Hematopoietic multipotent progenitor cell treated with erythropoietin and hydrocortisone succinate and interleukin-3 and kit ligand, for 6 days (in vitro differentiated cells): ENCODE measurements at places on chromosomes 7 and 10.

DNA sequence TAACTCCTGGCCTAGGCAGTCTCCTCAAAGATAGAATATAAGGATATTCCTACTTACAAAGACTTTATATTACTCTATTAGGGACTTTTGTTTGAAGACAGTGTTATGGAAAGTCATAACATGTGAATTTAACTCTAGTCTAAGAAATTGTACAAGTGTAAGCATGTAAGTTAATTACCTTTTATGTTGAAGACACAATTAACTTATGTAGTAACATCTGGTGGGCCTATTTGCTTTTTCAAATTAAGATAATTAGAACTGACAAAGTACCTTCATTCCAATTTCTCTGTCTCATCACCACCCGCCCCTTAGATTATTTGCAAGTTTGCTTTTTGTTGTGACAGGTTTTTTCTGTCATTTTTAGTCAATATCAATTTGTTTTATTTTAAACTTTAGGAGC lies 126.0 kb upstream of the THSD7A start:
- no peak for DNase-seq

DNA sequence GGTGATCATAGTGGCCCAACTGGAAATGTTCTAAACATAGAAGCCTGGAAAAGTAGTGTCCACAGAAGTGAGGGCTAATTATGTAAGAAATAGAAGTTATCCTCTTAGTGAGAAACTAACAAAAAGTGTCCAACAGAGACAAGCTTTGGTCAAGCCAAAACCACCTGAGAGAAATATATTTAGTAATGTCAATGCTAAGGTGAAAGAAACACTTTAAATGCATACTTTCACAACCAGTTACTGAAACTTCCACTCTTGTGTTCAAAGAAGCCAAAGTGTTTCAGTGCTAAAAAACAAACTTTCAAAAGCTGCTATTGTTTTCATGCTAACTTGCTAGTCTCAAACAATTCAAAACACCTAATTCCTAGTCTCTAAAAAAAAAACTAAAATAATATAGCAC lies 18.1 kb downstream of the RAB11FIP2 start:
- no peak for DNase-seq

DNA sequence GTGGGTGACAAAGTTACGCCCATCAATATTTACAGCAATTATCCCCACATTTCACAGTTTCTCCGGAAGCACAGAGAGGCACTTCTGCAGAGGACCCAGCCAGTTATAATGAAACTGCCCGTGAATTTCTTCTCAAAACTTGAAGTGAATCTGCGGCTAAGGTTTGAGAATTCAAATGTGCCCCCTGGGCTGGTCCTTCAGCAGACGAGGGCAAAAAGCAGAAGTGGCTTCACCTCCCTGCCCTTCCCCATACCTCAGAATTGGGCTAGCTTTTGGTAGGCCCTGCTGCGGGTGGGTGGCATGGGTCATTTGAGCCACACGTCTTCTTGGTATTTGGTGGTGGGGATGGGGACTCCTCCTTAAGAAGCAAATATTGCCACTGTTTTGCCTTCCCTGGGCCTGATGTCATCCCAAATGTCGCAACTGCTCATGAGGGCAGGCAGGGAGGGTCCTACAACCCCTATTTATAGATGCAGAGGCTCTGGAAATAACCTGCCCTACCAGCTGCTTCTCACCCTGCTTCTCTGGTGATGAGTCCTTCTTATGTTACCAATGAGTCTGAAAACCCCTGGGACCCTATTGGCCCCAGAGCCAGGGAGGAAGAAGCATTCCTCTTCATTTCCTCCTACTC lies 16.6 kb upstream of the WDFY4 start:
- DNase-seq: no peak

DNA sequence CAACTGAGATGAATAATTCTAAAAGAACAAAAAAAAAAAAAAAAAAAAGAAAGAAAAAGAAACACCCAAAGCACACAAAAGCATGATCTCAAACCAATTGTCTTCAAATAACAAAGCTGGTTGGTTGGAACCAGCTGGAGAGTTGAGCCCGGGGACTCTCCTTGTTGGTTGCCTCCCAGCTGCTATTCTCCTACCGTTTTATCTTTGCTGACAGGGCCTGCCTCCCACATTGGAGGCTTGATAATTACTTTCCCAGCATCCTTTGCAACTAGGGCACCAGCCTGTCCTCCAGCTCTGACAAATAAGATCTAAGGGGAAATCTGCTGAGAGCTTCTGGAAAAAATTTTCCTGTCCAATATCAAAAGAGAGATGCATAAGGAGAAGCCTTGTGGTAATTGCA lies 6.8 kb downstream of the PON1 start:
- DNase-seq: peak; percentile 35

GRCh38 chr7:135152442-135152841 lies 4.6 kb downstream of the TMEM140 start:
- no peak for DNase-seq

DNA sequence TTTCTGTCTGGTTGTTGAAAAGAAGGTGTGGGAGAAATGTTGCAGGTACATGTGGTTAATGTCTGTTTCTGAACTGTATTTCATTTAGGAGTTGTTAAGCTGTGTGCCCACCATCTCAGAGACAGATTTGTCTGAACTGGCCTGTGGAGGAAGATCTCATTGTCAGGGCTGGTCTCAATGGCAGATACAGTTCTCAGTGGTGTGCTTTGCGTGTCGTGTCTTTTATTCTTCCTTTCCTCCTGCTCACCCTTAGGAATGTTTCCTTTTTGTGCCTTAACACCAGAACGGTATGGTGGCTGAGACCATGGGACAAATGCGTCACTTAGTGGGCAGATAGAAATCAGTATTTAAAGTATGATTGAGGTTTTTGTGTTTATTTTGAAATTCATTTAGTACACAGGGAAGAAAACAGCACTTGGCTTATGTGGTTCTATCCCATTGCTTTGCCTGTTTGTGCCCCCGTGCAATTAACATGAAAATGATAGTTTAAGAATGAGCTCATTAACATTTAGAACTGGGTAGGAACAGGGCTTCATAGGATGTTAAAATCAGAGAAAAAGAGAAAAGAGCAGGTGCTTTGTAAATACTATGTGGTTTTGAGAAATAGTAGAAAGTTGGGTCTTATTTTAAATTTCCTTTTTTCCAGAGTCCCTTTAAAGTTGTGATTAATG lies 112.6 kb downstream of the AUTS2 start:
- DNase-seq: no peak

DNA sequence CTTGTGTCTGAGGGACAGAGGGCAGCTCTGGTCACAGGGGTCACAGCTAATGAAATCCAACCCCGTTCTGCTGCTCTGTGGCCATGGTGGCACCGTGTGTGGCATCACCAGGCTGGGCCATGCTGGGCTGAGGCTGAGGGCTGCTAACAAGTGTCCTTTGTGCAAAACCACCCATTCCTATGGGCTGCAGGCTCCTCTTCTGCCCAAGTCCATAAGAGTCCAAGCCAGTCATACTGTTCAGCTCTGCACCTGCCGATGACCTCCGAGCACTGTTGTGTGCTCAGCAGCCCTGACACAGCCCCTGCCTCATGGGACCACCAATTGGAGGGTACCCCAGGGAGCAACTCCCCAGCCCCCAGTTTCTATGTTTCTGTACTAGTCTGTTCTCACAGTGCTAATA lies 133.1 kb downstream of the WDR11 start:
- no peak for DNase-seq

- peak; percentile 82 for DNase-seq
These were observed at the start of gene ASAH2B for GRCh38 chr10:50739618-50740292. TSS of gene ASAH2B (plus strand) at chr10:50739936. CDS start at chr10:50745131, 5,195 bp downstream.

DNA sequence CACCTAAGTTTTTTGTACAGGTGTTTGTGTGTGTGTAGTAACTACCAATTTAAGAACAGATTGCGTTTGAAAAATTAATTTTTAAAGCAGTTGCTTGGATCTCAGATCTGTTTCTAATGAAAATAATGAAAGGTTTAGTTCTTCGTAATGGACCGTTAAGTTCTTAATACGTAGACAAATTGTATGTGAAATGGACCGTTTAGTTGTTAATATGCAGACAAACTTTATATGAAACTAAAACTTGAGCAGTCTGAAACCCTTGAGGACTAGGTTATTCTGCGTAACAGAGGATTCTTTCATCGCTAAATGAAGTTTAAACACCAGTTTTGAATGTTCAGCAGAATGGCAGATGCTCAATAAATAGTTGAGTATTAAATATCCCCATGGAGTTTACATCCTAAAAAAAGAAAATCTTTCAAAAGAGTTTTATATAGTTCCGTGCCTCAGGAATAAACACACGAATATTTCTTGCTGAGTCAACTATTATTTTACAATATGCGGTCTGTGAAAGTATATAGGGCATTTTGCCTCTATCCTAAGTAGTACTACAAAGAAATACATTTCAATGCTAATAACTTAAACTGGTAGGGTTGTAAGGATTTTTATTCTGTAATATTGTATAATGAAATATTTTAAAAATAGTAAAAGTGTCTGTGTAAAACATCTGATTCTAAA lies 1.2 kb downstream of the DBF4 start:
- peak; percentile 13 for DNase-seq

GRCh38 chr7:150368884-150369747 lies 494 bp downstream of the REPIN1 start:
- peak; percentile 78 for DNase-seq

- DNase-seq: no peak
These were observed 145.7 kb upstream of the FERD3L start for GRCh38 chr7:19290968-19291367.

DNA sequence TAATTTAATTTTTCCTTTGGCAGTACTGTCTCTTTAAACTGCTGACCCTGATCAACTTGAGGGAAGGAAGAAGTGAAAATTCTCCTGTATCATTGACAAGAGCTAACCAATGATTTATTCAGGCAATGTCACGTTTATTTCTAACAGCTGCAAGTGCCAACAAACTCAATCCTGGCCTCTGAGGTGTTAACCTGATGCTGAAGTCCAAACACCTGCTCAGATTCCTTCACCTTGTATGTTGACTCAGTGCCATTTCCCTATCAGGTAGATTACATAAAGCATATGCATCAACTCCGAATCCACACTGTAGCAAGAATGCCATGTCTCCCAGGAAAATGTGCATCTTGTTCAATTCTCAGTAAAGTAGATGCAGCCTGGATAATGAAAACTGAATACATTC lies 820.0 kb downstream of the XPNPEP1 start:
- DNase-seq: no peak

- DNase-seq: no peak
These were observed 310.5 kb upstream of the DGKB start for GRCh38 chr7:15213093-15213492.

DNA sequence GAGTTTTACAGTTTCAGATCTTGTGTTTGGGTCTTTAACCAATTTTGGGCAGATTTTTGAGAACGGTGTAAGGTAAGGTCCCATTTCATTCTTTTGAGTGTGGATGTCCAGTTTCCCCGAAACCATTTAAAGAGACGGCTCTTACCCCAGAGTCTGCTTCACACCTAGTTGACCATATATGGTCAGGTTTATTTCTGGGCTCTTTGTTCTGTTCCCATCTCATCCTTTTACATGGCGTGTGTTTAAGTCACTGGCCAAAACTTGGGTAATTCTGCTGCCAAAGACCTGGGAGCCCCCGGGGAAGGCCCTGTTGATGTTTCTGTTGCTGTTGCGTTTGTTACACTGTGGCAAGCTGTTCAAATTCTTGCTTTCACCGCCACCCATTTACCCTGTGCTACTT lies 120.1 kb downstream of the PTPRN2 start:
- no peak for DNase-seq

GRCh38 chr10:113947184-113948041 lies 93.0 kb downstream of the NHLRC2 start:
- peak; percentile 93 for DNase-seq

- no peak for DNase-seq
These were observed 87.0 kb upstream of the IGFBP3 start for GRCh38 chr7:46007990-46008643.

GRCh38 chr10:70479165-70479581 lies 606 bp downstream of the PALD1 start:
- no peak for DNase-seq

- DNase-seq: peak; percentile 30
These were observed 1.0 kb downstream of the OSBPL3 start for GRCh38 chr7:24978843-24979469.
